ENCODE measurements at places on chromosomes 13 and 19.

DNA sequence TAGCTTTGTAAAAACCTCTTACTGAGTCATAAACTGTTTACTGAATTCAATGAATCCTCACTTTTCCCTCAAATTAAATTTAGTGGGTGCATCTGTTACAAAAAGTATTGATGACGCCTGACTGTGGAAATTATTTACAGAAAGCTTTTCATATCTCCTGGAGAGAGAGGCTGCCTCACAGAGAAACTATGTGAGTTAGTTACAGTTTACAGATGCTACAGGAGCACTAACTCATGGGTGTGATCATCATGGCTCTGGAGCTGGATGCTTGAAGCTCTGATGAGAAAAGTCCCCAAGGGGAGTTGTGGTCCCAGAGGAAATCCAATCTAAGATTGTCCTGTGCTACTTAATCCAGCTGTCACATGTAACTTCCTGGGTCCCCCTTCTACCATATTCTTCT is 590.8 kb downstream of the LMO7 start:
- DNase-seq, result no peak

- DNase-seq, result no peak
Observed at GRCh38 chr13:53131361-53131760, 102.7 kb downstream of the OLFM4 start.

GRCh38 chr13:28542804-28543203 is 47.9 kb upstream of the FLT1 start:
- no peak for DNase-seq

DNA sequence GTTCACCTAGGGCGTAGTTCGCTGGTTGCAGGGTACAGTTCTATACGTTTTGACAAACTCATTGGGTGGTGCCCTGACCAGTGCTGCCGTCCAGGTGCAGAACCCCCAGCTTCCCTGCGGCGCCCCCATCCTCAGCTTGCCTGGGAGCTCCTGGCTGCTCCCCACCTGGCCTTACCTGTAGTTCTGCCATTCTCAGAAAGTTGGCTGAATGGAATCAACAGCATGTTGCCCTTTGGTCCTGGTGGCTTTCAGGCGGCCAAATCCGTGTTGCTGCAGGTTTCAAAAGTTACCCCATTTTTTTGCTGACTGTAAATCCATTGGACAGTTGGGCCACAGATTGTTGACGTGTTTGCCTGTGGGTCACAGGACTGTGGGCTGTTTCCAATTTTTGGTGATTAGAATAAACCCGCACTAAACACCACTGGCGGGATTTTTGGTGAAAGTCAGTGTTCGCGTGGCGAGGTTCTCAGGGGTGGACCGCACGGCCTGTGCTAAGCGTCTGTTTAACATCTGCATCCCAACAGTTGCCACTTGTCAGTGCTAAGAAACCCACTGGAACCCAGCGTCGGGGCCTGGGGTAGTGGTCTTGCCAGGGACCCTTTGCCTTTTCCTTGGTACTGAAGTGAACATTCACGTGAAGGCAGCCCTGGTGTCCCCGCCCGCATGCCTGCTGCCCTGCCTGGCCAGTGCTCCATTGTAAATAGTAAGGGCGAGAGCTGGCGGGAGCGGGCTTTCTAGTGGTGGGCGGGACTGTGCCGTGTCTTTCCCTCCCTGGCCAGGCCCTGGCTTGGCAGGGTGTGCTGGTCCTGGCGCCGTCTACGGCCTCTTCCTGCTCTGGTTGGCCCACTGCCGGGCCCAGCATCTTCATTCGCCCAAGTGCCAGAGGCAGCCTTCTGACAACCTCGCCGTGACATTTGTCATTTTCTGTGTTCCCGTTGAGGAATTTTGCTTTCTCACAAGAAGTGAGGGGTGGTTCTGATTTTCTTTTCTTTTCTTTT is 3.3 kb downstream of the DOT1L start:
- no peak for DNase-seq

DNA sequence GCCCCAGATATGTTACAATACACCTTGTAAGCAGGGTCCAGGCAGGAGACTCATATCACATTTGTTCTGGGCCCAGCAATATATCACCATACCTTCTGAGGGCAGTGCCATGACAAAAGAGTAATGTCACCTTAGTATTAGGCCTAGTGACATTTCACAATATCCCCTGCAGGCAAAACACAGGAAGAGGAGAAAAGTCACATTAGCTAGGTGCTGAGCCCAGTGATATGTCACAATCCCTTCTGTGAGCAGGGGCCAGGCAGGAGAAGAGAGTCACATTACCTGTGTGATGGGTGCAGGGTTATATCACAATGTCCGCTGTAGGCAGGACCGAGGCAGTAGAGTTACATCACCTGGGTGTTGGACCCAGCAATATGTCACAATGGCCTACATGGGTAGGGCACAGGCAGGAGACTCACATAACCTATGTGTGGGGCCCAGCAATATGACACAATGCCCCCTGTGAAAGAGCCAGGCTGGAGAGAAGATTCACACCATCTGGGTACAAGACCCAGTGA is 12.4 kb upstream of the ZNF91 start:
- DNase-seq, result no peak
